Stimulated activated effector memory CD8-positive, alpha-beta T cell treated with anti-CD3 and anti-CD28 coated beads, Interleukin-12 subunit alpha, Interleukin-12 subunit beta, amount 100 ng/mL, for 72 hours (primary cell): ENCODE measurements at places on chromosomes 3 and 15.

DNA sequence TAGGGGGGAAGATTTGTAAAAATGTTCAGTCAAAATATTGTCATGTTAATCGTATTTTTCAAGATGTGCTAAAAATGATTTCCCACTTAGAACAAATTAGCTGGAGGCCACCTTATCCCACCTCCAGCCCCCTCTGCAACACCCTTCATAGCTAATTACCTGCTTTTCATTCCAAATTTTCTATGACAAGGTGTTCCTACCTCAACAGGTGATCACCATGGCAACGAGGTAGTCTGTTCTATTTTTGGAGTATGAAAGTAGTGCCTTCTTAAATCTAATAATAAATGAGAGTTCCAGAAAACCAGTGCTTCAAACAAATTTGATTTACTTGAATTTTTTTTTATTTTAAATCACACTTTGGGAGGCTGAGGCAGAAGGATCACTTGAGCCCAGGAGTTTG lies 149.8 kb downstream of the FNDC3B start:
- no peak for DNase-seq

DNA sequence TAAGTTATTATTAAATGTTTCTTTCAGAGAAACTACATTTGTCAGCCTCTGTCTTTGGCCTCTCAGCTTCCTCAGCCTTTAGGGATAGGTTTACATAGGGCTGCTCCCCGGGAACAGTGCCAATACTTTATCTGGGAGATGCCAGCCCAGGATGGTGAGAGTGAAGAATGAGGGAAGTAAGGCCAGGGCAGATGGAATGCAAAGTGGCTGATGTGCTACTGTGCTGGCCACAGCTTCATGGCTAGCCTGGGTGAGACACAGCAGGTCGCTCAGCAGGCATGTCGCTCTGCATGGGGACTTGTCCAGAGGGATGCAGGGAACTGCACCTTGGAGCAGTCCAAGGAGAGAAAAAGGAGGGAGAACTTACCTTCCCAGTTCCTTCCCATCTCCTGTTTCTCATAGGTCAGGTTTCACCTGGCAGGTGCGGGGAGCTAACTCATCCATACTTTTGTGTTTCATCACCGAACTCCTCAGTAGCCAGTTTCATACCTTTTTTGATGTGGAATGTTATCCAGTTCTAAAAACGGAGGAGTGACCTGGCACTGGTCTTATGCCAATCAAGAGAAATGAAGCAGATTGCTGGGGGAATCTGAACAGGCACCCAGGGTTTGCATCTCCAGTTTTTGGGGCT lies 30.9 kb upstream of the C15orf39 start:
- no peak for DNase-seq

DNA sequence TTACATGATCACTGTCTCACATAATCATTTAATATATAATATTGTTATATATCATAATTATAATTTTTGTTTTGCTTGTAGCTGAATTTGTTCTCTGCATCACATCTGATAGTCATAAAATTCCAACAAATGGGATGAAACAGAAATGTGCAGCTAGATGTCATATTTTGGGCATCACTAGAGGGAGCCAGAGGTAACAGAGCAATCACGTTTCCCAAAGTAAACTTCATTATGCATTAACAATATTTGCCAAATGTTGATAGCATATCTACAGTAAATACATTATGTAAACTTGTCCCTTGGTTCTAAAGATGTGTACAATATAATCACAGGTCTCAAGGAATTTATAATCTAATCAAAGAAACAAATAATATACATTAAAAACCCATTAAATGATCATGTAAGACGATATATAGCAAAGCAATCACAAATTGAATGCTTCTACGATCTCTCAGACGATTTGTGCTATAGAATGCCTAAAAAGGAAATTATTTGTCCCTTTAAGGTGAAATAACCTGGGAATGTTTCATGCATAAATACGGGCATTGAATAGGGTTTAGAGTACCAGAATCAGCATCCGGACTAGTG lies 234.2 kb upstream of the MCTP2 start:
- DNase-seq = no peak

DNA sequence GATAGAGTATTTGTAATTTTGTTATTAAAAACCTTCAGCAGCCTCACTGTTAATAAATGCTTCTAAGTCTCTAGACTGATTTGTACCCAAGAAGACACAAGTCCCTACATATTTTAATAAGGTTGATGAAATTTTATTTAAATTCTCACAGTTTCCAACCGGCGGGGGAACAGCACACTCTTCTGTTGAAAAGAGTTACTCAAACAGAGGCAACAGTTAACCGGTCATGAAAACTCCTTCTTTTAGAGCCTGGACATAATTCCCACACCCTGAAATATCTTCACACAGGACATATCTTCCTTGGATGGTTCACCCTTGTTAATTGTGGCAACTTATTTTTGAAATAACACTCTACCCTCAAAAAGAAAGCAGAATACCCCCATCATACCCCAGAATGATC lies 278.8 kb downstream of the FOXP1 start:
- DNase-seq = no peak

GRCh38 chr3:130276203-130276803 lies 69.2 kb upstream of the COL6A5 start:
- no peak for DNase-seq

DNA sequence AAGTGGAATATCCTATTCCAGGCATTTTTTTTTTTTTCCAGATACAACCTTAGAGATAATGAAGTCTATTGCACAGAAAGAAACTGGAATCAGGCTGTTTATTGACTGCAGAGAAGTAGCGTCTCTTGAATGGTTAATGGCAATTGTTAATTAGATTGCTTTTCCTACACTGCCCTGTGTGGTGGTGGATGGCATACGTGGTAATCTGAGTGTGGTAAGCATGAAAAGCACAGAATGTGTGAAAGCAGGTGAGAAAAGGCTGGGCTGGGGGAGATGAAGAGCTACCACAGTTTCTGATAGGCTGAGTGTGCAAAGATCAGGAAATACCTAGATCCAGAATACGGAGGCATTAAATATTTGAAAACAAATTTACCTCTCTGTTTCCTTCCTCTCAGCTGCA lies 486.3 kb upstream of the TBL1XR1 start:
- no peak for DNase-seq

DNA sequence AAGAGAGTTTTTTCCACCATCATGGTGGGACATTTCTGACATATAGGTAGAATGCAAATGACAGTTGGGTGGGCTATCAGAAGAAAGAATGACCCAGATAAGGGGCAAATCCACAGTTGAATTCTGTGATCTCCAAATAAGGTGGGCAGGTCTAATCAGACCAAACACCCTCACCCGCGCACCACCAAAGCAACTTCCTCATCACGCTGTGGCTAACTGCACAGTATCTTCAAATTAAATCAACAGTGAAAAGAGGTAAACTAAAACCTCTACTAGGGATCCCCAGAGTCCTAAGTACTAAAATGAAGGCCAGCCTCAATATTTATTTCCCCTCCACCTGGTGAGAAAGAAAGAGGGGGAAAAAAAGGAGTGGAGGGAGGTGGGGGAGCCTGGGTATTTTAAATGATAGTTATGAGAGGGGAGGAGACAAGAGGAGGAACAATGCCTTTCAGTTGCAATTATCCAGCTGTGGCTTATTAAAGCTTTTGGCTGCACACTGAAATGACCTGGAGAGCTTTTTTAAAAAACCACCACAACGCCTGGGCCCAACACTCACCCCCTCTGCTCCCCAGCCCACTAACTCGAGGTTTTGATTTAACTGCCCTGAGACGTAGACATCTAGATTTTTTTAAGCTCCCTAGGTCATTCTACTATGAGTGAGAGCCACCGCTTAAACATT lies 61.0 kb downstream of the LRIG1 start:
- no peak for DNase-seq

- peak; percentile 46 for DNase-seq
These were observed 957 bp downstream of the ADCY5 start for GRCh38 chr3:123447749-123448517.

GRCh38 chr3:128397484-128397883 lies 69.2 kb downstream of the DNAJB8 start:
- no peak for DNase-seq

GRCh38 chr3:72872183-72872582 lies 15.7 kb upstream of the GXYLT2 start:
- no peak for DNase-seq

DNA sequence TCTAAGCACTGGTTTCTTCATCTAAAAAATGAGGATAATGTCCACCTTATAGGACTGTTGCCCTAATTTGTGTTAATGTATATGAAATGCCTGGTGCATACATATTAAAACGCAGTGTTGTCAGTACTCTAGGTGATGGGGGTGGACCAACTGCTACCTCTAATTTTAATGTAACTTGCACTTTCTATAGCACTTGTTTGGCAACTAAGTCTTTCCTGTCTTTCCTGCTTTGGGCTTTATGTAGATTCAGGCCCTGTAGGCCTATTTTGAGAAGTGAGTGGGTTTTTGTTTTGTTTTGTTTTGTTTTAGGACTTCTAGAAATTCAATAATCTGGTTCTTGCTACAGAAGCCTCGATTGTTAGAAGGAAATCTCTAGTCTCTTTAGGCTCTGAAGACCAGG lies 21.2 kb downstream of the SLC7A14 start:
- DNase-seq = no peak

- DNase-seq = no peak
These were observed 124.8 kb upstream of the GOLIM4 start for GRCh38 chr3:168220556-168220955.

DNA sequence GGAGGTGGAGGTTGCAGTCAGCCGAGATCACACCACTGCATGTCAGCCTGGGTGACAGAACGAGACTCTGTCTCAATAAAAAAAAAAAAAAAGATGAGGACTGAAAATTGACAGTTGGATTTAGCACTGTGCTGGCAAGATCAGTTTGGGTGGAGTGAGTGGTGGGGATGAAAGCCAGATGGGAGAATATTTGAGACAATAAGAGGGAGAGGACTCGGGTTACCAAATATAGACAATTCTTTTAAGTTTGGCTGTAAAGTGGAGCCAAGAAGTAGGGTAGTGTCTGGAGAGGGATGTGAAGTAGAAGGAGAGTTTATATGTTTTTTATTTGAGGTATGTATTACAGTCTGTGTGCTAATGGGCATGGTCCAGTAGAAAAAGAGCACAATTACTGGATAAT lies 20.4 kb downstream of the TMOD3 start:
- DNase-seq = no peak

DNA sequence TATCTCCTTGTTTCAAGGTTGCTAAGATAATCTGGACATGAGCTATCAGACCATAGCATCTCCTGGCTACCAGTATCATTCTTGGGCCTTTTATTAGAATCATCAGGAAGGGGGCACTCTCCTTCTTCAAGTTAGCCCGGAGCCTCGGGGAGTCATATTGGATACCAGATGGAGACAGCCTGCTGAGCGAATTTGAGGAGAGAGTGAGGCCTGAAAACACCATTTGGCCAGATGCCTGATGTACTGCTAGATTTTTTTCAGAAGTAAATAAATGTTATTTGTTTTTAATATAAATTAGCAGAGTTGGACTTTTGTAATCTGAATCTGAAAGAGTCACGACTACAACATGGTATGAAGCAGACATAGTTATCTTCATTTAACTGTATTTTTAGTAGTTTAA lies 848.6 kb downstream of the IGSF11 start:
- DNase-seq = no peak

GRCh38 chr15:27977696-27978095 lies 121.4 kb downstream of the OCA2 start:
- DNase-seq = no peak

DNA sequence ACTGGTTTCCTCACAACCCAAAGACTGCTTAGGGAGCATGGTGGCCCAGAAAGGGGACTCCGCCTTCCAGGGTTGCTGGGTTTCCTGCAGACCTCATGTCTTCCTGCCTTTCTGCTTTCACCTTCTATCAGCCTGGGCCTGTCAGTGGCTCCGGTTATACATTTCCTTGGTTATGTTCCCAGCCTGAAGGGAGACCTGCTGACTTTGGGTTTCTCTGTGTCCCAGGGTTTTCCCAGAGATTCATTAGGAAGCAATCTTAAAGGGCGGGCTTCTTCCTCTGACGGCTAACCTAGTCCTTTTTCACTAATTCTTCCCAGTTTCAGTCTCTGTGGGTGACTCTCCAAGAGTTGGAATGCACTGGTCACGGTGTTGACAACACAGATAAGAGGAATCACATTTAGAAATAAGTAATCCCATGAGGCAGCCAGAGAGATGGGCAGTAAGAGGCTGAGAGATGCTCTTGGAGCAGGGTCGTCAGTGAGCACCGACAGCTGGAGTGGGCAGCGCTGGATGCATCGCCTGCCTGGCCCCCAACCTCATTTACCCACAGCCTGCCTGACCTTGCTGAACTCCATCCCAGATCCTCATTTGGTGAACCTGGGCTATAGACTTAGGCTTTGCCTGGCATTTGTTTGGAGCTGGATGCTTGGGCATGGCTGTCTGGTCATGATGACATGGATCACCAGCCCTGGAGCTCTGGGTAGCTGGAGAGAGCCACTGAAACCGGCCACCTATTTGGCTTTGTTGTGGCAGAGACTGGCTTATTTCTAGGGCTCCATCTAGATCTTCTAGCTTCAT lies 10.0 kb upstream of the EHD4 start:
- no peak for DNase-seq

- DNase-seq = no peak
These were observed 71.4 kb upstream of the BHLHE40 start for GRCh38 chr3:4907643-4908432.

DNA sequence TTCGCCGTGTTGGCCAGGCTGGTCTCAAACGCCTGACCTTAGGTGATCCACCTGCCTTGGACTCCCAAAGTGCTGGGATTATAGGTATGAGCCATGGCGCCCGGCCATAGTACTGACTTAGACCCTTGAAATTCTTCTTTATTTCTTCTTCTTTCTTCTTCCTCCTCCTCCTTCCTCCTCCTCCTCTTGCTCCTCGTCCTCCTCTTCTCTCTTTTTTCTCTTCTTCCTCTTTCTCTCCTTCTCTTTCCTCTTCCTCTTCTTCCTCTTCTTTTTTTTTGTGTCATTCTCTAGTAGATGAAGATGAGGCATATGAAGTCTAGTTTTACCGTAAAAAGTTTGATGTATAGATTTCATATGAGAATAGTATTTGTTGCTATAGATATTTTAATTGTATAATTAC lies 9.3 kb downstream of the RPL15 start:
- DNase-seq = no peak

- DNase-seq = peak; percentile 82
These were observed 7.8 kb upstream of the RAD18 start for GRCh38 chr3:8970971-8971589.

- no peak for DNase-seq
These were observed 4.9 kb downstream of the PRICKLE2 start for GRCh38 chr3:64220161-64220914.
